ENCODE measurements at places on chromosomes 7 and 10.

DNA sequence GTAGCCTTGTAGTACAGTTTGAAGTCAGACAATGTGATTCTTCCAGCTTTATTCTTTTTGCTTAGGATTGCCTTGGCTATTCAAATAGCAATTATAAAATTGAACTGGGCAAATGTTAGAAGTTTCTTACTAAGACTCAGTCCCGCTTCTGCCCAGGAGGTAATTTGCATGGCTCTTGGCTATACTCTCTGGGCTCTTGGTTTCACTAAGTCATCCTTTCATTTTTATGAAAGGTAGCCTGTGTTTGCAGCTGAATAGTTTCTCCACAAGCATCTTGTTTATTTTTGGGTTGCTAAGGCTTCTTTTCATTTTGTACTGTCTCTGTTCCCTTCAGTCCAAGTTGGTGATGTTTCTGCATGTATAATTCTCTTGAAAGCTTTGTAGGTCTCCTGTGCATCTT, 340.6 kb downstream of the SH2D4B start:
- DNase-seq: no peak

- peak; percentile 46 for DNase-seq
Observed at GRCh38 chr7:25098096-25099046, 26.7 kb downstream of the CYCS start.

DNA sequence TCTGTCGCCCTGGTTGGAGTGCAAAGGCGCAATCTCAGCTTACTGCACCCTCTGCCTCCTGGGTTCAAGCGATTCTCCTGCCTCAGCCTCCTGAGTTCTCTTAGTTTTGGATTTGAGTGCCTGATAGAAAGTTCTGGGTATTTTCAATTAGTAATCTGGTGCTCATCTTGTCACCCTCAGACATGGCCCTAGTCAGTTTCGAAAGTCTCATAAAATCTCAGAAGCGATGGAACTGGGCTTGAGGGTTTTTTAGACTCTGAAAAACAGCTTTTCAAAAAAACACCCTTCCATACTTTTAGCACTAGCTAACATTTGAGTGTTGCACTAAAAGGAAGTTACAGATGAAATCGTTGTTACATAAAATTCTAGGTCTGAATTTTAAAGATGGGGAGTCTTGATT, 9.4 kb upstream of the PIP4K2A start:
- no peak for DNase-seq

DNA sequence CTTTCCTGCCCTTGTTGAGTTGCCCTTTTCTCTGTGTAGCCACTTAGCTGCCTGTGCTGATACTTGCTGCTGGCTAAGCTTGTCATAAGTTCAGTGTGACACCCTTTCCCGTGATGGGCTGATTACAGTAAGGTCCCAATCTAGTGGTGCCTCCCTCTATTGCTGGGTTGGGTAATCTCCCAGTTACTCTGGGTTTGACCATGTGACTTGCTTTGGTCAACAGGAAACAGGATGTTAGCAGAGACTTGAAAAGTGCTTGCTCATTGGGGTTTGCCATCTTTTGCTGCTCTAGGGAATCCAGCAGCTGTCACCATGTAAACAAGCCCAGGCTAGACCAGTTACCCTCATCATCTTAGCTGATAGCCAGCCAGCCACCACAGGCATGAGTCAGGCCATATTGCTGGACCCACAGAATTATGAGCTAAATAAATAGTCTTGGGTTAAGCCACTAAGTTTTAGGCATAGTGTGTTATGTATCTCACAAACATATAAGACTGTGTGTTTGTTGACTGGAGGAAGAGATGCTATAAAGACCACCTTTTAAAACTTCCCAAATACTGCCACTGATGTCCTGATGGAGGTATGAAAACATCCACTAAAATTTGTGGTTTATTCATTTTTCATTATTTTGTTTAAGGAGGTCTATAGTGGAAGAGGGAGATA, 4.0 kb upstream of the LEP start:
- DNase-seq: no peak

GRCh38 chr7:13411636-13412035, 577.8 kb downstream of the ETV1 start:
- no peak for DNase-seq

- no peak for DNase-seq
Observed at GRCh38 chr7:2800931-2801688, 43.0 kb downstream of the GNA12 start.

DNA sequence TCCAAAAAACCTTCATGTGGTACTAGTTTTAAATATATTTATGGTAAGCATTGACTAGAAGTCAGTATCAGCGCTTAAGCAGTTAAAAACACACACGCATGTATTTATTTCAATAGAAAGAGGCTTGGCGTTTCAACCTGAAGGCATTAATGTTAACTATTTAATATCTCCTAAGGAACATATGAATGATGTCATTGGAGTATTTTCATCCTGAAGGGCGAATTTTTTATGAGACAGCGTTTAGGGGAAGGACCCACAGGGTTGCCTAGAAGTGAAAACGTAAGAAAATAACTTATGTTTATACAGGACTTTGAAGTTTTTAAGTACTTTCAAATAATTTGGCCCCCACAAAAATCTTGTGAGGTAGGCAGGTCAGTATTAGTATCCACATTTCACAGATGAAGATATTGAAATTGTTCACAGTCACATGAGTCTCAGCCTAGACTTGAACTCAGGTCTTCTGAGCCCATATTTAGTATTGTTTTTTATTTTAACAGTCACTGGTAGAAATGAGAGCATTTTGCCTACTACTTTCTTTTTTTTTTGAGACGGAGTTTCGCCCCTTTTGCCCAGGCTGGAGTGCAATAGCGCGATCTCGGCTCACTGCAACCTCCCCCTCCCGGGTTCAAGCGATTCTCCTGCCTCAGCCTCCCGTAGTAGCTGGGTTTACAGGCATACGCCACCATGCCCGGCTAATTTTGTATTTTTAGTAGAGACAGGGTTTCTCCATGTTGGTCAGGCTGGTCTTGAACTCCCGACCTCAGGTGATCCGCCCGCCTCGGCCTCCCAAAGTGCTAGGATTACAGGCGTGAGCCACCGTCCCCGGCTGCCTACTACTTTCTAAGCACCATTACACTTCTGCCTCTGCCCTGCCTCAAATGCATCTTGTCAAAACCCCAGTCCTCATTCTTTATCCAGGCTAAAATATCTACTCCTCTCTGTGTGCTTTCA, 1.8 kb downstream of the SLK start:
- no peak for DNase-seq

GRCh38 chr7:91185771-91186170, 78.5 kb upstream of the FZD1 start:
- no peak for DNase-seq

DNA sequence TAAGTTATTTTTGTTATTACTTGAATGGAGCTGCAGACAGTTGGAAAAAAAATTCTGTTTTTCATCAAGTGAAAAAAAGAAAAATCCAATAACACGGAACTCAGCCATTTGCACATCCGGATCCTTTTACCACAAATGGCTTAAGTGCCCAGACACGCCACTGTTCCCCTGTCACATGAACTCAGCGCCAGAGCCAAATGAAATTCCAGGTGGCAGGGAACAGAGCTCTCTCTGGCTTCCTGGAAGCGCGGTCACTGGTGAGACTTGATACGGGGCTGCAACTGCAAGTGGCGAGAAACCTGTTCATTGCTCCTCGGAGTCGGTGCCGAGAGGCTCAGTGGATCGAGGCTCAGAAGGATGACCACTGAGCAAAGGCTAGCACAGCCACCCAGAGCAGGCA, 60.8 kb upstream of the NPTX2 start:
- DNase-seq: no peak

Data from neuronal stem cell (in vitro differentiated cells).